ENCODE measurements at places on chromosomes 3 and 15.
A peak's percentile ranks its signal among the peaks of the same experiment; 100 is the strongest.

GRCh38 chr15:89117790-89118189 is 29.5 kb downstream of the ABHD2 start:
- H3K4me1 ChIP-seq: peaks cover 62% of the 10 kb centered on the region
- H3K27ac ChIP-seq: peak overlapping the region; percentile 96
- no peak for DNase-seq
- no peak overlapping the region for H3K4me3 ChIP-seq
- peaks cover 61% of the 10 kb centered on the region for H3K36me3 ChIP-seq

- H3K4me3 ChIP-seq: no peak overlapping the region
- no peaks in the 10 kb centered on the region for H3K36me3 ChIP-seq
- no peak overlapping the region for H3K27ac ChIP-seq
These were observed 113.4 kb downstream of the OXNAD1 start for GRCh38 chr3:16378415-16378814.

GRCh38 chr15:24659622-24660021 is 16.0 kb upstream of the NPAP1 start:
- no peaks in the 10 kb centered on the region for H3K36me3 ChIP-seq
- no peak overlapping the region for H3K27ac ChIP-seq
- no peaks in the 10 kb centered on the region for H3K4me1 ChIP-seq
- DNase-seq: no peak
- no peak overlapping the region for H3K4me3 ChIP-seq

DNA sequence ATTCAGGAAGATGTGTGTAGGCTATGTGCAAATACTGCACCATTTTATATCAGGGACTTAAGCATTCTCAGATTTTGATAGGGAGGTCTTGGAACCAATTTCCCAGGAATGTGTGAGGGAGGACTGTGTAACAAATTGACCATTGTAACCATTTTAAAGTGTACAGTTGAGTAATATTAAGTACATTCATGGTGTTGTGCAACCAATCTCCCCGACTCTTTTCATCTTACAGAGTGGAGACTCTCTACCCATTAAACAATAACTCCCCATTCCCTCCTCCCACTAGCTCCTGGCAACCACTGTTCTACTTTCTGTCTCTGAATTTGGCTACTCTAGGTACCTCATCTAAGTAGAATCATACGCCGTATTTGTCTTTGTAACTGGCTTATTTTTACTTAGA is 5.1 kb downstream of the RCN2 start:
- H3K4me3 ChIP-seq: no peak overlapping the region
- no peak for DNase-seq
- H3K4me1 ChIP-seq: peaks cover 6% of the 10 kb centered on the region
- no peak overlapping the region for H3K27ac ChIP-seq
- H3K36me3 ChIP-seq: peaks cover 89% of the 10 kb centered on the region

- DNase-seq: no peak
- no peak overlapping the region for H3K27ac ChIP-seq
- H3K4me1 ChIP-seq: no peaks in the 10 kb centered on the region
- no peak overlapping the region for H3K4me3 ChIP-seq
- H3K27me3 ChIP-seq: no peaks in the 10 kb centered on the region
These were observed 44.3 kb upstream of the TM4SF4 start for GRCh38 chr3:149430216-149430615.

GRCh38 chr3:32395496-32395895 is 3.8 kb downstream of the CMTM7 start:
- no peaks in the 10 kb centered on the region for H3K4me1 ChIP-seq
- no peak overlapping the region for H3K4me3 ChIP-seq
- no peaks in the 10 kb centered on the region for H3K36me3 ChIP-seq
- DNase-seq: no peak
- H3K27ac ChIP-seq: no peak overlapping the region
- no peaks in the 10 kb centered on the region for H3K27me3 ChIP-seq

DNA sequence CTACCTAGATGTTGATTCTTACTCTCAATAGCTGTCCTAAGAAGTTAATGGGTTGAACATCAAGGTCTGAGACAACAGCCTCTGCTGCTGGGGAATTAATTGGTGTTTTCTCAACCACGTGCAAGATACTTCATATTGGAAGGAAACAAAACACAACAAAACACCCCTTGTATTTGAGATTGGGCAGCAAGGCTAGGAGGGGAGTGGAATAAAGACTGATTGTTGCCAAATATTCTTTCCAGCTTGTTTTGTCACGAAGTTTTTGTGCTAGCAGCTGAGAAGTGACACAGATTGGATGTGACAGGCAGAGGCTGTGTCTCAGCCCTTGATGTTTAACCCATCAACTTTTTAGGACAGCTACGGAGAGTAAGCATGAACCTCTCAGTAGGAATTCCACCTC is 808.4 kb downstream of the IGSF11 start:
- no peak for DNase-seq
- H3K4me3 ChIP-seq: no peak overlapping the region
- H3K27me3 ChIP-seq: no peaks in the 10 kb centered on the region
- H3K4me1 ChIP-seq: no peaks in the 10 kb centered on the region
- H3K36me3 ChIP-seq: no peaks in the 10 kb centered on the region
- no peak overlapping the region for H3K27ac ChIP-seq

DNA sequence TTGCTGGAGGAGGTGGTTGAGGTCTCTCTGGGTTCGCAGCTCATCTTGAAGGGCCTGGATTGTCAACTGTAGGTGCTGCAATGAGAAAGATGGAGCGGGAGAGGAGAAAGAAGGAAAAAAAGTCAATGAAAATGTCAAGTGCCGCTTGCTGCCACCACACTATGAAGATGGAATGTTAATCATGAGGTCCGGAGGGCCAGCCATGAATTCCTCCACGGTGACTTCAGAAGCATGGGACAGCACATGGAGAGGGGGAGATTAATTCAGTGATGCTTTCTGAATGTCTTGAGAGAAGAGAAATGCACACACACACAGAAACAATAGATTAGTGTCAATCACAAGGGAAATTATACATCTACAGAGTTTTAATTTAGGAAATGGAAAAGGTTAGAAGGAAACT is 171.9 kb downstream of the ERC2 start:
- no peak overlapping the region for H3K27ac ChIP-seq
- H3K36me3 ChIP-seq: no peaks in the 10 kb centered on the region
- no peaks in the 10 kb centered on the region for H3K27me3 ChIP-seq
- H3K4me1 ChIP-seq: no peaks in the 10 kb centered on the region
- DNase-seq: no peak

- H3K36me3 ChIP-seq: no peaks in the 10 kb centered on the region
- no peak overlapping the region for H3K27ac ChIP-seq
- no peaks in the 10 kb centered on the region for H3K27me3 ChIP-seq
- H3K4me1 ChIP-seq: peaks cover 36% of the 10 kb centered on the region
- no peak for DNase-seq
These were observed 128.5 kb downstream of the CHSY1 start for GRCh38 chr15:101123222-101123910.

- no peak overlapping the region for H3K4me3 ChIP-seq
- peaks cover 20% of the 10 kb centered on the region for H3K4me1 ChIP-seq
- no peak overlapping the region for H3K27ac ChIP-seq
- no peaks in the 10 kb centered on the region for H3K27me3 ChIP-seq
- DNase-seq: no peak
- H3K36me3 ChIP-seq: peaks cover 83% of the 10 kb centered on the region
These were observed 6.4 kb downstream of the PFN2 start for GRCh38 chr3:149964291-149964690.

GRCh38 chr15:64009798-64010261 is 36.5 kb downstream of the DAPK2 start:
- peak overlapping the region; percentile 48 for H3K27ac ChIP-seq
- H3K4me3 ChIP-seq: no peak overlapping the region
- peaks cover 54% of the 10 kb centered on the region for H3K4me1 ChIP-seq
- H3K36me3 ChIP-seq: no peaks in the 10 kb centered on the region

DNA sequence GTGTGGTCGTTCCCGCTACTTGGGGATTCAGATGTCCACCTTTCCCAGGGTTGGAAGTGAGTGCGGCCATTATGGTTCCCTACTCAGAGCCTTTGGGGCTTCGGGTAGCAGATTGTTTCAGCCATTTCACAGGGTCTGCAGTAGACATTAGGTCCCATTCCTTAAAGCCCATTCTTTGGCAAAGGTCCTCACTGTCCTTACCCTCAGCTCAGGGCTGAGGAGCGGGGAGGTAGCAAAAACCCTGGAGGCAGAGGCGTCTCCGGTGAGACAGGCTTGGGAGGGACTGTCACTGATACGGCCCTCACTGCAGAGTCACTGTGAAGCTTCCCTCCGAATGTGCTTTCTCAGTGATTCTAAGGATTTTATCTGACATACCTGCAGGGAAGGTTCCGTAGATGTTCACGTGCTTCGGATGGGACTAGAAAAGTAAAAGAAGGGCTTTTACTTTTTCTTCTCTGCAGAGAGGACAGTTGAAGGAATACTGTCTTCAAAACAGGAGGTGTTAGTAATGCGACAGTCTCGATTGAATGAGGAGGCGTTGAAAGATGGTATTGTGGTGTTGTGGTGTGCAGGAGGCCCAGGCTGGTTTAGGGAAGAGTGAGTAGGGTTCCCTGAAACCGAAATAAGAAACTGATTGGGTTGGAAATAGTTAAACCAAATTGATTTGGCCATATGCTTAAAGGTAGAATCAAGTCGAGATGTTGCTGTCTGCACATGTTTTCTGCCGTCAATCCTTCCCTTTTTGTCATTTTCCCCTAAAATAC is 630 bp downstream of the ATP6V1A start:
- peaks cover 36% of the 10 kb centered on the region for H3K4me1 ChIP-seq
- DNase-seq: no peak
- peaks cover 13% of the 10 kb centered on the region for H3K36me3 ChIP-seq

- no peaks in the 10 kb centered on the region for H3K36me3 ChIP-seq
- no peaks in the 10 kb centered on the region for H3K4me1 ChIP-seq
- no peak overlapping the region for H3K4me3 ChIP-seq
These were observed 11.2 kb upstream of the DCAF1 start for GRCh38 chr3:51510996-51511395.

- H3K4me1 ChIP-seq: no peaks in the 10 kb centered on the region
- DNase-seq: no peak
- no peak overlapping the region for H3K27ac ChIP-seq
- no peak overlapping the region for H3K4me3 ChIP-seq
These were observed 219.3 kb downstream of the ZBBX start for GRCh38 chr3:167160781-167161180.

- H3K27ac ChIP-seq: no peak overlapping the region
- no peak overlapping the region for H3K4me3 ChIP-seq
- H3K36me3 ChIP-seq: no peaks in the 10 kb centered on the region
- DNase-seq: no peak
- H3K4me1 ChIP-seq: no peaks in the 10 kb centered on the region
- no peaks in the 10 kb centered on the region for H3K27me3 ChIP-seq
These were observed 634.0 kb downstream of the OTOL1 start for GRCh38 chr3:162130582-162130981.
